Stimulated activated CD4-positive, alpha-beta T cell treated with anti-CD3 and anti-CD28 coated beads, Interleukin-15, amount 100 ng/mL, for 48 hours (primary cell): ENCODE measurements at places on chromosomes 16 and 17.
A peak's percentile ranks its signal among the peaks of the same experiment; 100 is the strongest.

DNA sequence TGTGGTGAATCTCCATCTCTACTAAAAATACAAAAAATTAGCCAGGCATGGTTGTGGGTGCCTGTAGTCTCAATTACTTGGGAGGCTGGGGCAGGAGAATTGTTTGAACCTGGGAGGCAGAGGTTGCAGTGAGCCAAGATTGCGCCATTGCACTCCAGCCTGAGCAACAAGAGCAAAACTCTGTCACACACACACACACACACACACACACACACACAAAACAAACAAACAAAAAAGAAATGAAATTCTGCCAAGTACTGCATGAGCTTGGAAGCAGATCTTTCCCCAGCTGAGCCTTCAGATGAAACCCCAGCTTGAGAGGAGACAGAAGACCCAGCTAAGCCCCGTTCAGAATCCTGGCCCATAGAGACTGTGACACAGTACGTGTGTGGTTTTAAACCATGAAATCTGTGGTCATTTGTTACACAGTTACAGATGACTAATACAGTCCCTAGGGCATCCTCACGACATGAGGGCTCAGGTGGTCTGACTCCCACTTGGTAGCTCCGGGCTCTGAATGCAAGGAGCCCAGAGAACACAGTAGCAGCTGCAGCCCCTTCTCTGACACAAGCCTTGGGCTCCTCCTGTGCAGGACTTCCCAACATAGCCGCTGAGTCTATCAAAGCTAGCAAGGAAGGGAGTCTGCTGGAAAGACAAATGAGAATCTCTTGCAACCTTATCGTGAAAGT, 132.8 kb downstream of the SEC14L1 start:
- no peak for DNase-seq

DNA sequence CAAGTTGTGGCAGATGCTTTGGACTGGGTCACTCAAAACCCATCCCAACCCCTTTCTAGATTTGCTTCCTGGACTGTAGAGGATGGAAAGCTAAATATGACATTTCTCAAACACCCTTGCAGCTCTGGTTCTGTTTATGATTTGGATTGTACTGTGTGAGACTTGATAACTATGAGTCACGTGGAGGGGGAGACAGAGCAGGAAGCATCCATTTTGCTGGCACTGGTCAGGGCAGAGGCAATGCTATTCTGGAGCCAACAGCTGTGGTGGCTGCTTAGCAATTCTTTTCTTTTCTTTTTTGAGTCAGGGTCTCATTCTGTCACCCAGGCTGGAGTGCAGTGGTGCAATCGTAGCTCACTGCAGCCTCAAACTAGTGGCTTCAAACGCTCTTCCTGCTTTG, 13.6 kb upstream of the TERF2 start:
- no peak for DNase-seq

DNA sequence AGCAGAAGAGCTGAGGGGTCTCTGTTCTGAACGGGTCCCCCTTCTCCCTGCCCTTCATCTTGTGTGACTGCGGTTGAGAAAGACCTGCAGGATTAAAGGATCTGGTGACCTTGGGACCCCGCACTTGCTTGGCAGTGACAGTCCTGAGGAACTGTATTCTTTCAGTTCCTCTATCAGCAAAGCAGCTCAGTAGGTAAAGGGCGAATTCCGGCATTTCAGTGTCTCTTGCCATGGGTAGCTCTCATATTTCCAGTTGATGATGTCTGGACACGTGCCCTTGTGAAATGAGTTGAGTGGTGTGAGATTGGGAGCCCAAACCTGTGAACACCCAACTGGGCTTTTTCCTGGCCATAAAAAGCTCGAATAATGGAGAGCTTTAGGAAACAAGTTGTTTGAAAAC, 135.7 kb downstream of the PRKCA start:
- no peak for DNase-seq

GRCh38 chr16:85733155-85733838, 17.6 kb downstream of the C16orf74 start:
- no peak for DNase-seq

DNA sequence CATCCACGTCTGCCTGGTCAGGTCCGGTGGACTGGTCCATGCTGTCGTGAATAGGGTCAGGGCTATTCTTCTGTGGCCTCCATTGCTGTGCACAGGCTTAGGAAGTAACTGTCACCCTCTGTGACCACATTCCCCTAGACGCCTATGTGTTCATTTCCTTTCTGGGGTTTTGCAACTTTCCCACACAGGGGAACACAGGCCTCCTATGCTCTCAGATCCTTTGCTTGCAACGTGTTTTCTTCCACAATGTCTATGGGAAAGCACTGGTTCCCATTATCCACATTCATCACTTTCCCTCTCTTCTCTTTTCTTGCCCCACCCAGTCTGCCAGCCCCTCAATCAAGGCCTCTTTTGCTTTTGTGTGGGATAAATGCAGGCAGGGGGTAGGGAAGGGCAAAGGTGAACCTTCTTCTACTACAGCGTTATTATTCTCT, 43.2 kb upstream of the DNAJA2 start:
- DNase-seq, result no peak

GRCh38 chr16:64866021-64866420, 255.8 kb downstream of the CDH11 start:
- no peak for DNase-seq

DNA sequence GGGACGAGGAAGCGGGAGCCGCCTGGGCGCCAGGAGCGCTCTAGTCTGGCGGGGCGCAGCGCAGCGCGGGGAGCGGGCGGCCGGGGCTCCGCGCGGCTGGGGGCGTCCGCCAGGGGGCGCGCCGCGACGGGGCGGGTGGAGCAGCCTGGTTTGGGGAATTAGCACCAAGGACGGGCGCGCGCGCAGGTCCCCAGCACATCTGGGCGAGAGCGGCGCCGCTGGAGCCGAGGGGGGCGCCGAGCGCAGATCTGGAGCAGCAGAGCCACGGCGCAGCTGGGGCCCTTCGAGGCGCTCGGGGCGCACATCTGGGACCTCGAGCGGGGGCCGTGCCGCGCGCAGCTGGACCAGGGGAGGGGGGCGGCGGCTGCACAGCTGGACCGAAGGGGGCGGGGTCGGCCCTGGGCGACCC, at the start of gene NXPH3:
Gene NXPH3, plus strand, starts transcription at position 193 of the 409 bp plus-strand sequence. CDS start 349 bp downstream, outside the sequence.
- DNase-seq, result peak; percentile 64

DNA sequence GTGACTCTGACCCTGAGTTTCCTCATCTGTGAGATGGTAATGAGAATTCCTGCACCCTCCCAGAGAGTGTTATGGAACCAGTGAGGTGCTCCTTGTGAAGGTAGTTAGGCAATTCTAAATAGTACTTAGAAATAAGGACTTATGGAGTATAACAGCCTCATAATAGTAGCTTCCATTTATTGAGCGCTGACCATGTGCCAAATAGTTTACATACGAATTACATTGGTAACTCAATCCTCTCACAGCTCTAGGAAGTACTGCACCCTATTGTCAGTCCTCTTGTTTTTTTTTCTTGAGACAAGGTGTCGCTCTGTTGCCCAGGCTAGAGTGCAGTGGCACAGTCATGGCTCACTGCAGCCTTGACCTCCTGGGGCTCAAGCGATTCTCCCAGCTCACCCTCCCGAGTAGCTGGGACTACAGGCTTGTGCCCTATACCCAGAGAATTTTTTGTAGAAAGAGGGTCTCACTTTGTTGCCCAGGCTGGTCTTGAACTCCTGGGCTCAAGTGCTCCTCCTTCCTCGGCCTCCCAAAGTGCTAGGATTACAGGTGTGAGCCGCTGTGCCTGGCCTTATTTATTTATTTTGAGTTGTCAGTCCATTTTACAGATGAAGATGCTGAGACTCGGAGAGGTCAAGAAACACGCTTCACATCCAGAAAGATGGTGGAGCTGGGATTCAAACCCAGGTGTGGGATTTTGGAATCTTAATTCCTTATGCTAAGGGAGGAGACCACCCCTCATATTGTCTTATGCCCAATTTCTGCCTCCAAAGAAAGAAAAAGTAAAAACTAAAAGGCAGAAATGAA, 2.9 kb downstream of the TNS4 start:
- no peak for DNase-seq

DNA sequence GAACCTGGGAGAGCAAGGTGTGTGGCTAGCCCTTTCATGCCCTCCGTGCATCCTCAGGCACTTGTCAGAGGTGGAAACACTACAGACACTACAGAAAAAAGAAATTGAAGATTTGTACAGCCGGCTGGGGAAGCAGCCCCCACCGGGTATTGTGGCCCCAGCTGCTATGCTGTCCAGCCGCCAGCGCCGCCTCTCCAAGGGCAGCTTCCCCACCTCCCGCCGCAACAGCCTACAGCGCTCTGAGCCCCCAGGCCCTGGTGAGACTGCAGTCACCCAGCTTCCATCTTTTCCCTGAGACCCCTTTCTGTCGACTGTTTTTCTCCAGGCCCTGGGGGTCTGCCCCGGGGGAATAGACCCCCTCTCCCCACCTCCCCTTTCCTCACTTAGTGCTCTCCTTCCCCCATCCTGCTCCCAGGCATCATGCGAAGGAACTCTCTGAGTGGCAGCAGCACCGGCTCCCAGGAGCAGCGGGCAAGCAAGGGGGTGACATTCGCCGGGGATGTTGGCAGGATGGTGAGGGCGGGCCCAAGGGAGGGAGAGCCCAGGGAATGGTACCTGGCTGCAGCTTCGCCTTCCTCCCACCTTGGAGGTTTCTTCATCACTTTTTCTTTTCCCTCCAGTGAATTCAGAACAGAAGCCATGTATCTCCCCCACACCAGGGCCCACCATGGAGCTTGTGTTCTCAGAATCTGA, 2.3 kb downstream of the COA3 start:
- no peak for DNase-seq
